ENCODE measurements at places on chromosomes 1 and 21.
A peak's percentile ranks its signal among the peaks of the same experiment; 100 is the strongest.

DNA sequence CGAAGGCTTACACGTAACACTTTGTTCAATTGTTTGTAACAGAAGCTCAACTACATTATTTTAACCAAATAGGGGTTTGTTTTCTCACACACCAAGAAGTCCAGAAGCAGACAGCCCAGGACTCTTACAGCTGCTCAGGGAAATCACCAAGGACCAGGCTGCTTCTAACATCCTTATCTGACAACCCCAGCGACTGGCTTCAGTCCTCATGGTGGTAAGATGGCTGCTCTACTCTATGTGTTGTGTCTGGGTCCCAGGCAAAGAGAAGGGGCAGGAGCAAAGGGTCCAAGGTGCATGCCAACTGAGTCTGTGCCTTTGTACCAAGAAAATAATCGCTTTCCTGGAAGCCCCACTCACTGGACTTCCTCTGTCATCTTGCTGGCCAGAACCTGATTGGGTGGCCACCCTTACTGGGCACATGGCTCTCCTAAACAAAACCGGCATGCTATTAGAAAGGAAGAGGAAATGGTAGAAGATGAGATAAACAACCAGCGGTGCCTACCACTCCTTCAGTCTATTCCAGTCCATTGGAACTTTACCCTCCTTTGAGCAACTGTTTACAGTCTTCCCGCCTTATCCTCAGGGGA lies 34.1 kb upstream of the LRRC8D start:
- H3K27ac ChIP-seq = no peak overlapping the region
- H3K4me3 ChIP-seq = no peak overlapping the region
- H3K36me3 ChIP-seq = no peaks in the 10 kb centered on the region
- H3K4me1 ChIP-seq = peaks cover 8% of the 10 kb centered on the region
- DNase-seq = no peak
- H3K27me3 ChIP-seq = no peaks in the 10 kb centered on the region

- H3K4me1 ChIP-seq = no peaks in the 10 kb centered on the region
- H3K36me3 ChIP-seq = no peaks in the 10 kb centered on the region
- H3K4me3 ChIP-seq = no peak overlapping the region
Measured at GRCh38 chr1:24085546-24085945, 26.4 kb downstream of the MYOM3 start.

DNA sequence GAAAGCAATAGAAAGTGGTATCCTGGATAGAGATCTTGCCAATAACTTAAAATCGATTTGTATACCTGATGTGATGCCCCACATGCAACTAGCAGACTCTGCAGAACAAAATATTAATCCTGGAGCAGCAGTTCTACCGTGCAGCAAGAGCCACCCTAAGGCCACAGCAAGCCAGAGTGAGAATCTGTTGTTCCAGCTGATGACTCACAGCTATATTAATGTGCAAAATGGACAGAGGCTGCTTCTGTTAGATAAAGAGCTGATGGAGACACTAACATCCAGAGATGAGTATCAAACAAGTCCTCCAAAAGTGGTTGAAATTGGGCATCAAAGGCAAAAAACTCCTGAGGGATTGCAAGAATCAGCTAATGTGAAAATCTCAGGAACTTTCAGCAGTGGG lies 127.8 kb downstream of the MACF1 start:
- no peaks in the 10 kb centered on the region for H3K27me3 ChIP-seq
- H3K27ac ChIP-seq = peak overlapping the region; percentile 25
- DNase-seq = no peak
- peaks cover 87% of the 10 kb centered on the region for H3K36me3 ChIP-seq
- H3K4me3 ChIP-seq = no peak overlapping the region

DNA sequence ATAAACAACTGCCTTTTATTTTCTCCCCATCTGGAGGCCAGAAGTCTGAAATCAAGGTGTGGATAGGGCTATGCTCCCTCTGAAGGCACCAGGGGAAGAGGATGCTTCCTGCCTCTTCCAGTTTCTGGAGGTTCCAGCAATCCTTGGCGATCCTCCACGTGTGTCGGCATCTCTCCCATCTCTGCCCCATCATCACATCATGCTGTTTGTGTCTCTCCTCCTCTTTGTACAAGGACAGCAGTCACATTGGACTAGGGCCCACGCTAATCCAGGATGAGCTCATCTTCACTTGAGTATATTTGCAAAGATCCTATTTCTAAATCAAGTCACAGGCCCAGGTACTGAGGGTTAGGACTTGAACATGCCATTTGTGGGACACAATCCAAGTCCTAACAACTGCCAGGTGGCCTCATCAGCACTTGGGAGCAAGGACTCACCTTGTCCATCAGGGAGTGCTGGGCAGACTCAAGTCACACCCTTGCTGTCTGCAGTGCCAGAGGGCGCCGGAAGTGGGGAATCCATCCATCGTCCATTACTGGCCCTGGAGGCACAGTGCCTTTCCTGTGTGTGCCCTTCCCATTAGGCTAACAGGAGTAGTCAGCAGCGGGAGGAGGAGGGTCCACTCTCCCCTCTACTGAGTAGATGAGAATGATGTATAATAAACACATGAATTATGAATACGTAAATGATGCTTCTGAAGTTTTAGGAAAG lies 185.4 kb upstream of the AJAP1 start:
- H3K36me3 ChIP-seq = no peaks in the 10 kb centered on the region
- no peaks in the 10 kb centered on the region for H3K27me3 ChIP-seq
- H3K4me3 ChIP-seq = no peak overlapping the region
- DNase-seq = no peak

DNA sequence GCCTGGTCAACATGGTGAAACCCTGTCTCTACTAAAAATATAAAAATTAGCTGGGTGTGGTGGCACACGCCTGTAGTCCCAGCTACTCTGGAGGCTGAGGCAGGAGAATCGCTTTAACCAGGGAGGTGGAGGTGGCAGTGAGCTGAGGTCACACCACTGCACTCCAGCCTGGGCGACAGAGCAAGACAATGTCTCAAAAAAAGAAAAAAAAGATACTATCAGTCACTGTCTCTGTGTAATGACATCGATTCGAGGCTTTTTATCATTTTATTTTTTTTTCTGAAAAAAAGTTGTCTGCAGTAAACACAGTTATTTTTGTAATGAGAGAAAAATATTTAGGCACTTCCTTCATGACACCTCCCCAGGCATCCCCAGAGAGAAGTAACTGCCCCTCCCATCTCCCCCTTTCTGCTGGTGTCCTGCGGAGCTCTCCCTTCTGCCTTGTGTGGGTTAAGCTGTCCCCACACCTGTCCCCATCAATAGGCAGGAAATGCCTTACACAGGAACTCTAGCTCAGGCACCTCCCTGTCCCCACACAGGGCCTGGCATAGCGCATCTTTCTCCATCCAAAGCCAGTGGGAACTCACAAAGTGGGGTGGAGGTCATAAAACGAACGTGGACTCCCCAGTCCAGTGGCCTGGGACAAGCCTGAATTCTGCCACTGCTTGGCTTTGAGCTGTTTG lies 132.0 kb downstream of the SYF2 start:
- peak overlapping the region; percentile 89 for H3K27ac ChIP-seq
- H3K36me3 ChIP-seq = peaks cover 12% of the 10 kb centered on the region
- peaks cover 71% of the 10 kb centered on the region for H3K4me1 ChIP-seq
- H3K27me3 ChIP-seq = peaks cover 12% of the 10 kb centered on the region
- no peak for DNase-seq

- DNase-seq = no peak
- H3K27me3 ChIP-seq = no peaks in the 10 kb centered on the region
- H3K36me3 ChIP-seq = peaks cover 3% of the 10 kb centered on the region
- peaks cover 30% of the 10 kb centered on the region for H3K4me1 ChIP-seq
- no peak overlapping the region for H3K27ac ChIP-seq
Measured at GRCh38 chr1:58861076-58861475, 77.2 kb upstream of the JUN start.

- H3K36me3 ChIP-seq = no peaks in the 10 kb centered on the region
- peaks cover 31% of the 10 kb centered on the region for H3K27me3 ChIP-seq
- no peak overlapping the region for H3K4me3 ChIP-seq
Measured at GRCh38 chr1:110091791-110092190, 20.5 kb upstream of the UBL4B start.

DNA sequence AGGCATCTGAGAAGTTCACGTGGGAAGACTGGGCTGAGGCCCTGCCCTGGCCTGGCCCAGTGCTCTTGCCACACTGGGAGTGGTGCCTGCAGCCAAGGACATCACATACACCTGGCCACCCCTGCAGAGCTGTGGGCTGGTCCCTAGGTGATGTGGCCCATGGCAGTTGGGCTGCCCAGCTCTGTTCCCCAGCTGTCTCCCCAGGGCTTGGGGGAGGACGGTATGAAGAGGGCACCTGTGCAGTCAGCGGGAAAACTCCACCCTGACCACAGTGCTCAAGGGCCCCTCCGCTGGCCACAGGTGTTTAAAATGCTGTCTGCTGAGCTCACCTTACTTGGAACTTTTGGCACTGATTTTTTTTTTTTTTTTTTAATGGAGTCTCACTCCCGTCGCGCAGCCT lies 120.4 kb upstream of the SLC25A33 start:
- H3K4me3 ChIP-seq = no peak overlapping the region
- H3K27ac ChIP-seq = no peak overlapping the region
- no peak for DNase-seq
- peaks cover 43% of the 10 kb centered on the region for H3K4me1 ChIP-seq

DNA sequence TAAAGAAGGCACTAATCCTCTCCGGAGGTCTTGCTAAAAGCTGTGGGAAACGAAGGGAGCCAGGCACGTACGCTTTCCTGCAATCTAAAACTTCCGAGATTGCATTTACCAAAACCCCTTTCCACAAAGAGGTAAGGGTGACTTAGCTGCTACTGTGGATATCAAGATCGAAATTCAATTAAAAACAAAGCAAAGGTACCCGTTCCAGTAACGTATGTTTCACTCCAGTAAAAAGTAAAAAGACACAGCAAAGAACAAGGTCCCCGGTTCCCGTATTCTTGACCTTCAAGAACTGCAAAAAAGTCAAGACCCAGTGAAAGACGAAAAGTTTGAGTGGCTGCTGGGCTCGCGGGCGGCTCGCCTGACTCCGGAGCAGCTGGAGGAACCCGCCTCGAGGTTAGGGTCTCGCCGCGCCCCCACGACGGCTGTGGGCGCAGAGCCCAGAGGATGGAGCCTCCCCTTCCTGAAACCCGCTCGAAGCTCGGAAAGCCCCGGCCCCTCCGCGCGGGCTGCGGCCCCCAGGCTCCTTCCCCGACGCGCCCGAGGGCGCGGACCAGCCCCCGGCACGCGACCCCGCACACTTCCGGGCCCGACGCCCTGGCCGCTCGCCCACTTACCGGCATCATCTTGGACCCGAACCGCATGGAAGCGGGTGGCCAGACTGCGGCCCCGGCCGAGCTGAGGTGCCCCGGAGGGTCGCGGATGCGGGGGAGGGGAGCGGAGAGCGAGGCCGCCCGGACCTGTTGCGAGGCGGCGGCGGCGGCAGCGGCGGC lies 524 bp downstream of the TP53BP2 start:
- H3K27ac ChIP-seq = peak overlapping the region; percentile 97
- no peaks in the 10 kb centered on the region for H3K36me3 ChIP-seq
- DNase-seq = peak; percentile 59
- no peaks in the 10 kb centered on the region for H3K27me3 ChIP-seq

Data from activated CD4-positive, alpha-beta T cell treated with anti-CD3 and anti-CD28 coated beads, Interleukin-2, amount 10 ng/mL, durations not matched to agents 7 days and 5 days (primary cell).